ENCODE measurements at places on chromosomes 11 and 22. TPM values are rescaled to one million over a fixed set of nuclear protein-coding genes. Genes with fewer than 3 reads are reported as not detected.
A peak's percentile ranks its signal among the peaks of the same experiment; 100 is the strongest.

DNA sequence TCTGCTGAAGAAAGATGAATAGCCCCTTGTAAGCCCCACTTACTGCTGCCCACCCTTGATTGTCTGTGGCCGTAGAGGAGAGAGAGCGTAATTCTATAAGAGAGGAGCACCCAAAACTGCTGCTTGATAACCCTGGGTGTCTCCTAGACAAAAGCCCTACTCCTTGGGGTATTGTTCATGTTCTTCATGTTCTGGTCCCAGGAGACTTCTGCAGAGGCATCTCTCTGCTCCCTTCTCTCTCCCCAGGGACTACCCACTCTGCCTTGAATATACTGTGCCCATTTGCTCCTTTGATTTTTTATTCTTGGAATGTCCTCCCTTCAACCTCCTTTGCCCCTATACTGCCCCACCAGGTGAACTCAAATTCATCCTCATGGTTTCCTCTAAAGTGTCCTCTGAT, 417.8 kb upstream of the CADM1 start:
- no peak for DNase-seq
- H3K36me3 ChIP-seq: no peaks in the 10 kb centered on the region
- no peaks in the 10 kb centered on the region for H3K27me3 ChIP-seq
- peaks cover 11% of the 10 kb centered on the region for H3K4me1 ChIP-seq

- H3K27me3 ChIP-seq: no peaks in the 10 kb centered on the region
- H3K4me1 ChIP-seq: peaks cover 65% of the 10 kb centered on the region
- H3K36me3 ChIP-seq: no peaks in the 10 kb centered on the region
These were observed 4.1 kb upstream of the RAB3IL1 start for GRCh38 chr11:61921446-61921845.

GRCh38 chr22:47084226-47084625, 321.8 kb downstream of the TBC1D22A start:
- no peaks in the 10 kb centered on the region for H3K4me1 ChIP-seq
- no peak overlapping the region for H3K27ac ChIP-seq
- H3K4me3 ChIP-seq: no peak overlapping the region

Gene POTEH
- total RNA-seq: not detected

DNA sequence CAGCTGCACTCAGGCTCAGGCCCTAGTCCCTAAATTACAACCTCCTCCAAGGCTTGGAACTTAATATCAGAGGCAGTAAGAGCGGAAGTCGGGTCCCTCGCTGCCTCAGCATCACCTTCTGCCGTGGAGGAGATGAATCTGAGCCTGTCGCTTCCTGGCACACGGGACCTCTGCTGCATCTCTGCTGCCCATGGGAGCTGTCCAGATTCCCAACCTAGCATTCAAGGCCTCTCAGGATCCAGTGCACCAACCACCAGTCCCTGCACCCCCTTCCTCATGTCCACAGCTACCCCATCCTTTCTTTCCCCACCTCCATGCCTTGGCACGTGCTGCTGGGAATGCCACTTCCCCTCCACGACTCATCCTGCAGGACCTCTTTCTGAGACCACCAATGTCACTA, 2.5 kb upstream of the PTGDR2 start:
- no peaks in the 10 kb centered on the region for H3K4me1 ChIP-seq
- H3K36me3 ChIP-seq: no peaks in the 10 kb centered on the region
- H3K27ac ChIP-seq: no peak overlapping the region
- H3K4me3 ChIP-seq: no peak overlapping the region
- H3K27me3 ChIP-seq: no peaks in the 10 kb centered on the region

Gene ANKK1
- 1.7 TPM for total RNA-seq

GRCh38 chr11:100908746-100909145, 220.9 kb downstream of the PGR start:
- no peak overlapping the region for H3K27ac ChIP-seq
- peaks cover 5% of the 10 kb centered on the region for H3K4me1 ChIP-seq
- DNase-seq: no peak
- H3K27me3 ChIP-seq: no peaks in the 10 kb centered on the region

- H3K4me1 ChIP-seq: no peaks in the 10 kb centered on the region
- DNase-seq: no peak
- no peaks in the 10 kb centered on the region for H3K36me3 ChIP-seq
- H3K27me3 ChIP-seq: no peaks in the 10 kb centered on the region
- H3K4me3 ChIP-seq: no peak overlapping the region
These were observed 840.3 kb downstream of the TBC1D22A start for GRCh38 chr22:47602732-47603131.

DNA sequence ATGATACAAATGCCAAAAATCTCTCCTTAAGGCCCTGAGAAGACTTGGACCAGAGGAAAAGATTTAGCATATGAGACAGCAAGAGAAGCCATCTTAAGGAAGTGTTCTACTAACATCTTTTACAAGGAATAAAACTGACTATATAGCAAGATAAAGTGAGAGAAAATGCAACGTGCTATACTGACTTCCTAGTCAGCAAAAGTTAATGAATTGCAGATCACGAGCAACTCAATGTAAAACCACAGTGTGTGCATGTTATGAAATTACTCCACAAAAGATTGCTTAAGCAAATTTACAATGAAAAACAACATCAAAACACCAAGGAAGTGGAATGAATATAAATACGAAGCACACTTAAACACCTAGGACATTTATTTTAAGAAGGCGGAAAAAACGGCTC, 187.5 kb downstream of the CADM1 start:
- H3K27ac ChIP-seq: no peak overlapping the region
- DNase-seq: no peak
- H3K36me3 ChIP-seq: no peaks in the 10 kb centered on the region
- no peaks in the 10 kb centered on the region for H3K4me1 ChIP-seq
- no peak overlapping the region for H3K4me3 ChIP-seq

- no peak overlapping the region for H3K4me3 ChIP-seq
- no peak overlapping the region for H3K27ac ChIP-seq
- no peak for DNase-seq
- H3K27me3 ChIP-seq: no peaks in the 10 kb centered on the region
- no peaks in the 10 kb centered on the region for H3K36me3 ChIP-seq
These were observed 97.4 kb upstream of the SLC6A5 start for GRCh38 chr11:20501971-20502370.

DNA sequence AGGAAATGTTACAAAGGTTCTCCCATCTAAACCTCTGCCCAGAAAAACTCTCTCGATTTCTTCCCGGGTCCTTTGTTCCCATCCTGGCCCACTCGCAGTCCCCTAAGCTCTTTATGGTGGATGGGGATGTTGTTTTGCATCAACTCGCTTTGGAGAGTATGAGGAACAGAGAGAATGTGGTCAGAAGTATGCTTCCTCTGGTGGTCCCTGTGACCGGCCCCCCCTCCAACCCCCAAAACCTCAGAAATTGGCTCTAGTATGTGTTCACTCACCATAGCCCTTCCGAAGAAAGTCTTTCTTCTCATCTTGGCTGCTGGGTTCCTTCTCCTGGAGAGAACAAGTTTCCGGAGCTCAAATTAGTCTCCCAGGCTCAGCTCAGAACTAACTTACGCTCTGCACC, 54.4 kb downstream of the GRAMD1B start:
- H3K4me1 ChIP-seq: no peaks in the 10 kb centered on the region
- no peaks in the 10 kb centered on the region for H3K27me3 ChIP-seq
- no peaks in the 10 kb centered on the region for H3K36me3 ChIP-seq
- no peak overlapping the region for H3K4me3 ChIP-seq
- H3K27ac ChIP-seq: no peak overlapping the region

GRCh38 chr22:20750461-20751184, 23.3 kb upstream of the SERPIND1 start:
- no peaks in the 10 kb centered on the region for H3K27me3 ChIP-seq
- peak; percentile 50 for DNase-seq
- peaks cover 9% of the 10 kb centered on the region for H3K4me1 ChIP-seq
- H3K36me3 ChIP-seq: no peaks in the 10 kb centered on the region

Gene RIC8A
- total RNA-seq: 103 TPM

- no peaks in the 10 kb centered on the region for H3K36me3 ChIP-seq
- no peak overlapping the region for H3K4me3 ChIP-seq
- no peaks in the 10 kb centered on the region for H3K27me3 ChIP-seq
- no peaks in the 10 kb centered on the region for H3K4me1 ChIP-seq
These were observed 33.2 kb downstream of the CCDC90B start for GRCh38 chr11:83252941-83253340.

DNA sequence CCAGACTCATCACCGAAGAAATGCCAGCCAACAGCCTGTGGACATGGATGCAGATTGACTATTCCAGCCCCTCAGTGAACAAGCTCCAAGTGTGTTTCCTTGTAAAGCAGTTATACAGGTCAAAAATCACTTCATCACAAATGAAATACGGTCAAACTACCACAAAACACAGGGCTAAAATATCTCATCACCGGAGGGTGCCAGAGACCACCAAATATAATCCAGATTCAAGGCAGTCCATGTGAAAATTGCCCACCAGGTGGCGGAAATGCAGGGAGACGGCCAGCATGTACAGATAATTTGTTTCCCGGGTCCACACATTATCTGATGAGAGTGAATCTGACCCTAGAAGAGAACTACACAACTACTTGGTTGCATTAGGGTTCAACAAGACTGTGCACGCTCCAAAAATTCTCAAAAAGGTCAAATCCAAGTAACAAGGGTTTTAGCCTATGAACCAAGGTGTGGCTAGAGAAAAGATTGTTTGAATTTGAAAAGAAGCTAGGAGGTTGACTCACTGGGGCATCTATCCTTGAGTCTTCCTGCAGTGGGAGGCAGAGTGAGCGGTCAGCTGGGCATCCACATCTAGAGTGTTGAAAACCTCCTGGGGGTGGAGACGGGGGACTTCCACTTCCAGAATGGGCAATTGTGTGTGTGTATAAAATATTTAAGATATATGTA, 71.7 kb downstream of the IGLL5 start:
- no peak overlapping the region for H3K27ac ChIP-seq
- peak; percentile 96 for DNase-seq
- H3K4me1 ChIP-seq: peaks cover 13% of the 10 kb centered on the region
- H3K4me3 ChIP-seq: no peak overlapping the region

GRCh38 chr22:18088825-18089568, 11.2 kb downstream of the PEX26 start:
- DNase-seq: no peak
- H3K27ac ChIP-seq: no peak overlapping the region
- no peak overlapping the region for H3K4me3 ChIP-seq
- H3K27me3 ChIP-seq: no peaks in the 10 kb centered on the region

DNA sequence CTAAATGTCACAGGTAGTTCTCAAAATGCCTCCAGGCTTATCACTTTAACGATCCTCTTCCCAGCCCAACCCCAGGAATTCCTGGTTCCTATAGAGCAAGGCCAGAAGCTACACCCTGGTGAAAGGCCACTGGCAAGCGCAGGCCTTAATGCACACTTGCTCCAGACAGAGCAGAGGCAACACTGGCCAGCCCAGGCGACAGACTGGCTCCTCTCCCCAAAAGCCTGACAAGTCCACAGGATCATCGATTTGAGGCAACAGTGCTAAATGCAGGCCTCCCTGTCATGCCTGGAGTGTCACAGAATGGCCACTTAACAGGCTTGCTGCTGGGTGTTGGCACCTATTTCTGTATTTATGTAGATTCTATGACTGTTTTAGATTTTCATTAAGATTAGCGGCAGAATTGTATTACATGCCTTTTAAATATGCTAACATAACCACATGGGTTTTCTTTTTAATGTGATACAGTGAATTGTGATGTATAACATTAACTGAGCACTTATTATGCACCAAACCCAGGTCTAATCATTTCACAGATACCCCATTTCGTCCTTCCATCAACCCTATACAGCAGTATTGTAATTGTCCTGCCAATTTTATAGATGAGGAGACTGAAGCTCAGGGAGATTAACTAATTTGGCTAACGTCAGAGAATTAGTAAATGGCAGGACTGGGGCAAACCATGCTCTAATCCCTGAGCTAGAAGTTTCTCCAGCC, 38.6 kb downstream of the PACSIN2 start:
- H3K4me1 ChIP-seq: no peaks in the 10 kb centered on the region
- H3K4me3 ChIP-seq: no peak overlapping the region
- no peak for DNase-seq

Gene LUZP2
- total RNA-seq: not detected

Gene CHRDL2
- not detected for total RNA-seq

Gene RASD2
- total RNA-seq: 1.5 TPM

GRCh38 chr11:9180784-9181183, 84.4 kb downstream of the DENND5A start:
- no peaks in the 10 kb centered on the region for H3K36me3 ChIP-seq
- no peaks in the 10 kb centered on the region for H3K27me3 ChIP-seq
- H3K4me3 ChIP-seq: no peak overlapping the region

GRCh38 chr11:22869325-22869724, 9.1 kb upstream of the CCDC179 start:
- H3K36me3 ChIP-seq: no peaks in the 10 kb centered on the region
- H3K27ac ChIP-seq: no peak overlapping the region
- H3K4me3 ChIP-seq: no peak overlapping the region
- DNase-seq: no peak
- H3K4me1 ChIP-seq: no peaks in the 10 kb centered on the region
- H3K27me3 ChIP-seq: no peaks in the 10 kb centered on the region

- no peak overlapping the region for H3K4me3 ChIP-seq
- no peaks in the 10 kb centered on the region for H3K27me3 ChIP-seq
- peaks cover 51% of the 10 kb centered on the region for H3K4me1 ChIP-seq
- H3K36me3 ChIP-seq: no peaks in the 10 kb centered on the region
These were observed 36.0 kb upstream of the LDLRAD3 start for GRCh38 chr11:35907648-35908431.

DNA sequence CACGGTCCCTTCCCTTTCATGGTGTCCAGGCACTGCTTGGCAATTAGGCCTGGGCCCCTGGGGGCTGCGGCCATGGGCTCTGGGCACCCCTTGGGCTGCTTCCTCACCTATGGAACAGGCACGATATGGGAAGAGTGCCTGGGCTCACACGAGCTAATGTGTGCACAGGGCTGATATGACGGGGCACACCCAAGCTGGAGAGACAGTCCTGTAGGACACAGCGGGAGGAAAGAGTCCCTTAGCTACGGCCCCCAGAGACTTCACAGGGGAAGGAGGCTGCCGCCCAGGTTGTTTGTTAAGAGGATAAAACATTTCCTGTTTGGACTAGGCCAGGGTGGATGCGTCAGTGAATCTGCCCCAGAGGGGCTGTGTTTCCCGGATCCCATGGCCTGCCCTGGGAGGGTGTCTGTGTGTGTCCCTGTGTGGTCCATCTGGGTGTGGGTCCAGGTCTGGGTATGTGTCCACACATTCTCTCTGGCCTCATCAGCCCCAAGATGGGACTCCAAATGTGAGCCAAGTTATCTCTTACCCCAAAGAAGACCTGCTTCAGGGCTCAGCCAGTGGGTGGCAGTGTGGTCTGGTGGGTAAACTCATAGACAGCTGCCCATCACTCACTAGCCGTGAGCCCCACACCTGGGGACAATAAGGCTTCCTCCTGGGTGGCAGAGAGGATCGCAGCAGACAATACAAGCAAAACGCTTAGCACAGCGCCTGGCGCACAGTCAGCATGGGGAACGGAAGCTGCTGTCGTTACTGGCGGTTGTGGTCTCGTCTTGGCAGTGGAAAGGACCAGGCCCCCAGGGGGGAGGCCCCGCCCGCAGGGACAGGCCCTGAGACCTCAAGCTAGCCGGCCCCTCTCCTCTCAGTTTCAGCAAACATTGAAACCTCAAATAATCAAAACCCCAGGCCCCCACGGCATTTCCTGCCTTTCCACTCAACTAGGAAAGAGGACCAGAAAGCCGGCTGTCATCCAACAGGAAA, 3.2 kb upstream of the EMID1 start:
- H3K4me1 ChIP-seq: peaks cover 11% of the 10 kb centered on the region
- H3K4me3 ChIP-seq: no peak overlapping the region
- peak; percentile 30 for DNase-seq
- H3K36me3 ChIP-seq: no peaks in the 10 kb centered on the region

GRCh38 chr11:45180179-45180847, 33.9 kb downstream of the PRDM11 start:
- DNase-seq: no peak
- H3K36me3 ChIP-seq: no peaks in the 10 kb centered on the region
- H3K27me3 ChIP-seq: no peaks in the 10 kb centered on the region

Gene TRMU
- 85.3 TPM for total RNA-seq
